ENCODE measurements at places on chromosomes 12 and 14.

GRCh38 chr12:19867151-19867550 is 427.9 kb downstream of the AEBP2 start:
- DNase-seq = no peak

GRCh38 chr12:114030451-114030850 is 64.3 kb upstream of the RBM19 start:
- DNase-seq = no peak

DNA sequence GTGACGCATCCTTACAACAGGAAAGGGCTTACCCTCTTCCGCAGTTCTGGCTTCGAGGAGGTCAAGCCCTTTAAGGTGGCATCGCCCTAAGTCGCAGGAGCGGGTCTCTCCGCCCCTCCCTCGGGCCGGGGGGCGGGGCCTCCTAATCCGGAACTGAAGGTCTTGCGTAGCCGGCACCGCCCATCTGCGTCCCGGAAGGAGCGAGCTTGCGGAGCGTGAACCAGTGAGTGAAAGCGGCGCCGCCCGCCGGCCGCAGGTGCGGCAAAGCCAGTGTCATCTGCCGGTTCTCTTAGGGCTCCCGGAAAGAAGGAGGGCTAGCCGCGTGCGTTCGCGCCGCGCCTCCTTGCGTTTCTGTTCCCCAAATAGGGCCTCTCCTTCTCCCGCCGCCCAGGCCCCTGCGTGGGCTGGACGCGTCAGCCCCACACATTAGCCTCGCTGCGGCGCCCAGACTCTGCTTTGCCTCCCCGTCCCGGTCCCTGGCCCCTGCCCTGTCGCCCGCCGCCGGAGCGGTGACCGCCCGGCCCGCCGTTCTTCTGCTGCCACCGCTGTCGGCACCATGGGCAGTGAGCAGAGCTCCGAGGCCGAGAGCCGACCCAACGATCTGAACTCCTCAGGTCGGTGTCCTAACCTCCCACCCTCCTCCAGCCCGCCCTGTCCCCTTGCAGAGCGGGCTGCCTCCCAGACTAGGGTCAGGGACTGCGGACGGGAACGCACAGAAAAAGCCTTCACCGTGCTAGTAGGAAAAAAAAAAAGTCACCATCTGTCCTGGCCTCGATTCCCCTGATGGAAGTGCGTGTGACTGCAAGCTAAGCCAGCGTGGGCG is at the start of gene BORCS5:
BORCS5 (plus strand) TSS at position 183 of the 823 bp plus-strand sequence; CDS start at position 557, 374 bp downstream.
- DNase-seq = peak; percentile 29

GRCh38 chr12:5328669-5329517 is 103.0 kb upstream of the NTF3 start:
- DNase-seq = no peak

DNA sequence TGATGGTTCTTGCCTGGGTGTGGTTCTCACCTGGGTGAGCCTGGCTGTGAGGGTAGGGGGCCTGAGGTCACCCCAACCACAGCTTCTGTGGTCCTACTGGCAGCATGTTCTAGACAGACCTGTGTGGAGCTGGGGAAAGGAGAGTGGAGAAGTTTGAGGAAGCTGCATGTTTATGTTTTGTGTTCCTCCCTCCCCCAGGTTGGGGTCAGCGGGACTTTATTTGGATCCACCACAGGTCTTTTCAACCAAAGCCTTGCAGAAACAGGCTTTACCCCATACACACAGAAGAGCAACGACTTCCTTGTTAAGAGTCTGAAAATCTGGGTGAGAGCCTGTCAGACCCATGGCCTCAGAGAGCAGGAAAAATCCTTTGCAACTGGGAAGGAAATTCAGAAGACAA is 5.6 kb downstream of the CD9 start:
- DNase-seq = no peak

GRCh38 chr12:101743724-101744472 is 4.6 kb upstream of the SYCP3 start:
- no peak for DNase-seq

DNA sequence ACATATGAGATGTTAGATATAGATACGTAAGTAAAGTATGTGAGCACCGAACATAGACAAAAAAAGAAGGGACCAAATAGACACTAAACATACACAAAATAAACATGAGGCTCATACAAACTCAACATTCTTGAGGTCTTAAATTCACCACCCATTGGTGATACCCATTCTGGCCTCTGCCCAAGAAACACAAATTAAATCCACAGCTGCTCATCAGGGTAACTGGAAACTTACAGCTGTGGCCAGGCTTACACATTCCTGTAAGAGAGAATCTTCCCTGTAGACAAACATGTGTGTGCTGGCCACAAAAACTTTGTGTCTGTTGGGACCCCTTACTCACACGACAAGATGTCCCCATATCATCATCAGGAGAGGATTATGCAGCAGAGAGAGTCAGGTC is 22.4 kb downstream of the MAGOHB start:
- no peak for DNase-seq

All from AG04449 (cell line).